ENCODE measurements at places on chromosomes 13 and 19. TPM values are rescaled to one million over a fixed set of nuclear protein-coding genes. Genes with fewer than 3 reads are reported as not detected.

The PRR12 gene
- total RNA-seq: 49.7 TPM

The EBI3 gene
- 0.33 TPM for total RNA-seq

The CRLF1 gene
- total RNA-seq: not detected

The NCCRP1 gene
- total RNA-seq: not detected

The ADAMTS10 gene
- total RNA-seq: 41.3 TPM

The RXFP2 gene
- not detected for total RNA-seq

The SLC6A16 gene
- 5.1 TPM for total RNA-seq

The ILF3 gene
- total RNA-seq: 344 TPM

The ATXN8OS gene
- not detected for total RNA-seq

The HIPK4 gene
- 0.11 TPM for total RNA-seq

The ZNF556 gene
- not detected for total RNA-seq

The ZNF442 gene
- 4.3 TPM for total RNA-seq

The NXNL1 gene
- not detected for total RNA-seq

The POU4F1 gene
- total RNA-seq: 0.11 TPM

The SLC5A5 gene
- 2.2 TPM for total RNA-seq

The TMEM221 gene
- not detected for total RNA-seq

The CPT1C gene
- total RNA-seq: 4.1 TPM

The SUGP2 gene
- total RNA-seq: 155 TPM

The VSTM1 gene
- total RNA-seq: not detected

The TMEM38A gene
- 1.6 TPM for total RNA-seq

The FAAP24 gene
- total RNA-seq: 6.3 TPM
